ENCODE measurements at places on chromosomes 11 and 22.

DNA sequence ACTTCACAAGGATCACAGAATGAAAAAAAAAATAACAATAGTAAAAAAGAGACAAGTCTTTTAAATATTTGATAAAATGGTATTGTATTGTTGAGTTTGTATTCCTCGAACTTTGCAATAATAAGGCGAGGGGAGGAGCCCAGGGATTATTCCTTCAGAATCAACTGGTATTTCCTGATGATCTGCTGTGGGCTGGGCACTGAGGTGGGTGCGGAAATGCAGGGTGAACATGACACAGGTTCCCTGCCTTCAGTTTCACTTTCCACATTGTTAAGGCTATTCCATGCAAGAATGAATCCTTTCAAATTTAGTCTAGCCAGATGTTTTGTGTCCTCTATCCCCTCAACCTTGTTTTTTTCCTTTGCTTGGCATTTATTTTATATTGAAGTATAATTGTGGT, 2.1 kb upstream of the EIF3M start:
- DNase-seq, result no peak

DNA sequence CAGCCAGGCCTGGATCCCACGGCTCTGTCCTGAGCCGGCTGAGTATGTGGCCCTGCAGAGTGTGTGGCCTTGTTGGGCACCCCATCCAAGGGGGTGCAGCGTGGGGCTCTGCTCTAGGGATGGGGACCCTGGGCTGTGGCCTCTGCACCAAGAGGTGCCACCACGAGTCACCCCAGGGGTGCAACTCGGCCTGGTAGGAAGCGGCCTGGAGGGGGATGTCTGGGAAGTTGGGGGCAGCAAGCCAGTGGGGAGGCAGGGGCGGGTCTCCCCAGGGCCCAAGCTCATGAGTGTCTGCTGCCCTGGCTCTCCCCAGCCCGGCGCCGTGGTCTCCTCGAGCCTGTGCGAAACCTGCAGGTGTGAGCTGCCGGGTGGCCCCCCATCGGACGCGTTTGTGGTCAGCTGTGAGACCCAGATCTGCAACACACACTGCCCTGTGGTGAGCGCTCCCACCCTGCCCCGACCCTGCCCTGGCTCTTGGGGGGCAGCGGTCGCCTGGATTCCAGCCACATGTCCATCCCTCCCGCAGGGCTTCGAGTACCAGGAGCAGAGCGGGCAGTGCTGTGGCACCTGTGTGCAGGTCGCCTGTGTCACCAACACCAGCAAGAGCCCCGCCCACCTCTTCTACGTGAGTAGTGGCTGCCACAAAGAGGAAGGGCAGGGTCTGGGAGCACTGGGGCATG, 24.2 kb upstream of the MUC5B start:
- peak; percentile 15 for DNase-seq

GRCh38 chr11:73213196-73214143, 4.6 kb upstream of the P2RY2 start:
- no peak for DNase-seq

GRCh38 chr11:67494371-67495233, 10.6 kb downstream of the PITPNM1 start:
- DNase-seq, result no peak

- DNase-seq, result no peak
Observed at GRCh38 chr11:67267188-67268080, 1.2 kb downstream of the GRK2 start.

- DNase-seq, result no peak
Observed at GRCh38 chr11:111347723-111348115, 31.4 kb downstream of the POU2AF1 start.

DNA sequence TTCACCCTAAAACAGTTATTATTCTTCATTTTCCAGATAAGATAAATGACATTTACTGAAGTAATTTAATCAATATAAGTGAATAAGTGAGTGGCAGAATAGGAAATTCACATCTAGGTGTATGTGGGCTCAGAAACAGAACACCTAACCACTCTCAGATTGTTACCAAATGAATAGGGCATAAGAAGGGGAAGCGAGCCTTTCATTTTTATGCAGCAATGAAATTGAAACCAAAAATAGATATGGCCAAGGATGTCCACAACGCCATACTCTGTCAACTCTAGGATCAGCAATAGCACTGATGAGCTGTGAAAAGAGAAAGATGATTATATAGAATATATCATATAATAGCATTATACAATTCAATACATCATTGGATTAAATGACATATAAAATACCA, 398.1 kb upstream of the API5 start:
- no peak for DNase-seq

DNA sequence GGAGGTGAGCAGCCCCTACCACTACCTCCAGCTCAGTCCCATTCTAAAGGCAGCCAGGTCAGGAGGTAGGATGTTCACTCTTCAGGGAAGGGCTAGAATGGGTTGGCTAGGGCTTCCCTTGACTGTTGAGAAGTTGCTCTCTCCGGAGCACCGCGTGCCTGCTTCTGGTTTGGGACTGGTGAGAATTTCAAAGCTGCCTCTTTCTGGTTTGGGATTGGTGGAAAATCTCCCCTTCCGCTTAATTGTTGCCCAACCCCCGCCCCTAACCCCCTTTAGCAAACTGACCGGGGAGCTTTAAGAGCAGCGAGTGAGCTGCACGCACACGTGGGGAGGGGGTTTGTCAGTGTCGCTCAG, 686 bp downstream of the USP2 start:
- DNase-seq, result no peak

- no peak for DNase-seq
Observed at GRCh38 chr11:69244266-69244665, 49.7 kb upstream of the MYEOV start.

GRCh38 chr11:20099527-20099926, 60.7 kb downstream of the DBX1 start:
- no peak for DNase-seq

GRCh38 chr11:119691020-119691666, 37.9 kb downstream of the NECTIN1 start:
- DNase-seq, result peak; percentile 28

DNA sequence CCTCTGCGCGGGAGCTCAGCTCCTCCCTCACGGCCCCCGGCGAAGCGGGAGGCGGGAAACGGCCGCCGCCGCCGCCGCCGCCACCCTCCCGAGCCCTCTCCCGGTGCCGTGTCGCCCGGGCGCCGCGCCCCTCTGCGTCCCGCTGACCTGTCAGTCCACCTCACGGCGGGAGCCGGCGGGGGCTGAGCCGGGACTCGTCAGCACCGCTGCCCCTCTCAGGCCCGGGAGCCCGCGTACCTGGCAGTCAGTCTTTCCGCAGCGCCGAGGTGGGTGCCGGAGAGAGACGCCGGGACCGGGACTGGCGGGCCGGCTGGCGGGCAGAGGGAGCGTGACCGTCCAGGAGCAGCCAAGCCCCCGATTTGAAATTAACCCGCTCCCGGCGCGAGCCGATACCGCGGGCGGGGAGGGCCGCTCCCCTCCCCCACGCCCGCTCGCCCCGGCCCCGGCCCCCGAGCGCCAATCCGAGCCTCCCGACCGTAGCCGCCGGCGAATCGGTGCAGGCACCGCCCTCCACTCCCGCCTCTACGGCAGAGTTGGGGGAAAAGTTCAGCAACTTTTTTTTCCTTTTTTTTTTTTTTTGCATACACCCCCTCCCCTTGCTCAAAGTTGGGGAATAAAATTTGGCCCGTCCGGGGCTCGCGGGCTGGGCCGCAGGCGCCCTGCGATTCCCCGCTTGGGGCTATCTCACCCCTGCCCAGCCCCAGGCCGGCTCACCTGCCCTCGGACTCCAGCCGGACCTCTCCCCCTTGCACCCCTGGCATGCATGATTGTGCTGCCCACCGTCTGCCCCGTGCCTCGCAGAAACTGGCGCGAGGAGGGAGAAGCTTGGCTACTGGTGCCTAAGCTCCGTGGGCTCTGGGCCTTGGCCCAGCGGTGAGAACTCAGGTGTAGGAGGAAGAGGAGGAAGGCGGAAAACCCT, 774 bp upstream of the E2F8 start:
- DNase-seq, result peak; percentile 63

DNA sequence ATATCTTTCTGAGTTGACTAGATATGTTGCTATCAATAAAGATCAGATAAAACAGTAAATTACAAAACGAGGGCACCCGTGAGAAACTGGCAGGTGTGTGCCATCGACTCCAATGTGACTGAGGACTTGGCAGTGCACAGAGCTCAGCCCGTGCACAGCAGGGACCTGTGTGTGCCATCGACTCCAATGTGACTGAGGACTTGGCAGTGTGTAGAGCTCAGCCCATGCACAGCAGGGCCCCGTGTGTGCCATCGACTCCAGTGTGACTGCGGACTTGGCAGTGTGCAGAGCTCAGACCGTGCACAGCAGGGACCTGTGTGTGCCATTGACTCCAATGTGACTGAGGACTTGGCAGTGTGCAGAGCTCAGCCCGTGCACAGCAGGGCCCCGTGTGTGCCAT, 347.2 kb upstream of the B3GAT1 start:
- DNase-seq, result no peak

- DNase-seq, result no peak
Observed at GRCh38 chr11:76361374-76361773, 19.6 kb downstream of the THAP12 start.

- DNase-seq, result peak; percentile 56
Observed at GRCh38 chr11:116499396-116500003, 273.3 kb downstream of the BUD13 start.

DNA sequence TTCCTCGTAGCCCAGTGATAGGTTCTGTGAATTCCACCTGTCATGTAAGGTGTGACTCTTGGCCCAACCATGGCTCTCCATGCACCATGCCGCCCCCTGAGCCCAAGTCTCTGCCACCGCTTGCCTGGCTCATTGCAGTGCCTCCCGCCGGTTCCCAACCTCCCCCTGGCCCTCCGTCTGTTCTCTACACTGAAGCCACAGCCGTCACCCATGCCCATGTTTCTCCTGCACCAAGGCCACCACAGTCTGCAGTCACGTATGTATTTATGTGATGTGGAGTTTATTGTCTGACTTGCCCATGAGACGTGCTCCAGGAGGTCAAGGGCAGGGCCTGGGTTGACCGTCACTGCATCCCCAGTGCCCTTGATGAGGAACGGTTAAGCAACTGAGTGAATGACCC, 35.9 kb downstream of the PKNOX2 start:
- no peak for DNase-seq

- no peak for DNase-seq
Observed at GRCh38 chr11:27688076-27688475, 12.2 kb downstream of the BDNF start.

GRCh38 chr11:24567380-24567779, 70.5 kb downstream of the LUZP2 start:
- DNase-seq, result no peak

DNA sequence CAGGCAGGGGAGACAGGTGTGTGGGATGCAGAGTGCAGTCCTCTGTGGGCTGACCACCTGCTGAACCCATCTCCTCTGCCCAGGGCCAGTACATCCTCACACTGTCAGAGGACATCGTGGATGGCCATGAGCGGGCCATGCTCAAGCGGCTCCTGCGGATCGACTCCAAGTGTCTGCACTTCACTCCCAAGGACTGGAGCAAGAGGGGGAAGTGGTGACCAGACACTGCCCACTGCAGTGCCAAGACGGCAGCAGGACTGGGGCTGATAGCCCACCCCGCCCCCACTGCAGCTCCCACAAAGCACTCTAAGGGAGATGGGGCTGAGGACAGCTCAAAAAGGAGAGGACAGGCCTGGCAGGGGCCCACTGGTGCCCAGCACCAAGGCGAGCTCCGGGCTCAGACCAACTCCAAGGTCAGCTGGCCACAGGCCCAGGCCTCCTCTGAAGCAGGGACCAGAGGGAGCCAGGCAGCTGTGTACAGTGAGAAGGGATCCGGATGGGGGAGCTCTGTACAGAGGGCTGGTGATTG, 1.6 kb downstream of the RNASEH2C start:
- DNase-seq, result no peak

- DNase-seq, result no peak
Observed at GRCh38 chr11:45266676-45267020, 19.5 kb downstream of the SYT13 start.

DNA sequence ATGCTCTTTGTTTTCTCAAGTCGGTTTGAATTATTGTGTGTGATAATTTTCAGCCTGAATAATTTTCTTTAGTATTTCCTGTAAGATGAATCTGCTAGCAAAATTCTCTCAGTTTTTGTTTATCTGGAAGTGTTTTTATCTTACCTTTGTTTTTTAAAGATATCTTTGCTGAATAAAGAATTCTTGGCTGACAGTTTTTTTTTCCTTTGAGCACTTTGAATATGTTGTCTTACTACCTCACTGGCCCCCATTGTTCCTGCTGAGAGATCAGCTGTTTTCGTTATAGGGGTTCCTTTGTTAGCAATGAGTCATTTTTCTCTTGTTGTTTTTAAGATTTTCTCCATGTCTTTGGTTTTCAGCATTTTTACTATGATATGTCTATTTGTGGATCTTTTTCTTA, 63.0 kb downstream of the HORMAD2 start:
- no peak for DNase-seq

DNA sequence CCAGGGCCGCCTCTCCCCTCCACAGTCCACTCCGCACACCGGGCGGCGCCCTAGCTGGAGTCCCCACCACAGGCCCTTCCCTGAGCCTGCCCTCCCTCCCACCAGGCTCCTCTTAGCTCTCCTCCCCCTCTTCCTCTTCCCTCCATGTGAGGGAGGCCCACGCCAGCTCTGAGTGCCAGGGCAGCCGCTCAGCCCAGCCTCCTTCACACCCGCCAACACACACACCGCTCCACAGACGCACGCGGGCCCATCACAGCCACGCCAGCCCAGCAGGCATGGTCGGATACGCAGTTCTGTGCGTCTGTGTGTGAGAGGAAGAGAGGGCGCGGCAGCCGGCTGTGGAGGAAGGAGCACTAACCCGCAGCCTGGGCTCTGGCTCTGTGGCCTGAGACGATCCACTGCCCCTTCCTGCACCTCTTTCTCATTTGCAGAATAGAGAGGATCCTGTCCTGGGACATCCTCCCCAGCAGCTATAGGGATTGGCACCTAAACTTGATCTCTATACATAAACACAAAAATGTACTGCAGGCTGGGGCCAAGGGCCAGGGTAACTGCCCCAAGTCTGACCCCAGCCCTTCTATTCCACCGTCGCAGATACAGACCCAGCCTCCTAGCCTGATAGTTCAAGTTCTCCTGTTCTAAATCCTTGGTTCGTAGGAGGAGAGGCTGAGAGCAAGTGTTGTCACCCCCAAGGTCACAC, 3.5 kb downstream of the CHRM4 start:
- peak; percentile 74 for DNase-seq

Data from KBM-7 (cell line).